Stimulated activated CD4-positive, alpha-beta T cell treated with anti-CD3 and anti-CD28 coated beads, Interleukin-1b, Interleukin-23, amount 100 ng/mL, for 4 hours (primary cell): ENCODE measurements at places on chromosomes 16 and 17.
A peak's percentile ranks its signal among the peaks of the same experiment; 100 is the strongest.

GRCh38 chr17:3873862-3874261, 19.0 kb downstream of the CAMKK1 start:
- DNase-seq: no peak

- DNase-seq: no peak
Observed at GRCh38 chr16:69083306-69083941, 22.0 kb upstream of the HAS3 start.

GRCh38 chr16:11587643-11588247, 1.0 kb upstream of the LITAF start:
- DNase-seq: no peak

DNA sequence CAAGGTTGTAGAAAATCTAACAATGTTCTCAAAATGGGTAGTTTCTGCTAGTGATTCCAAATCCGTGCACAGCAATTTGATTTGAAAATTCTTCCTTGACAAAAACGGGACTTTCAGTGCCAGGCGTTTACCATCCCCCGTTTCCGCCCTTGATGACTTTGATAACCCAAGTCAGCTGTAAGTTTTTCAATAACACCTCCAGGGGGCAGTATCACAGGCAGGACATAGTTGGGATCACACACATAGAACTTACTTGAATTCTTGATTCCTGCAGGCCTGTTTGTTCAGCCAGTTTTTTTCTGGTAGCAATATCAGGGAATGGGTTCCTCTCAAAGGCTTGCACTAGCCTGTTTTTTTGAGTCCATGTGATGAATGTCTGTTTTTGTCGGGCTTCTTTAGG, 5.6 kb downstream of the DUXB start:
- DNase-seq: no peak

DNA sequence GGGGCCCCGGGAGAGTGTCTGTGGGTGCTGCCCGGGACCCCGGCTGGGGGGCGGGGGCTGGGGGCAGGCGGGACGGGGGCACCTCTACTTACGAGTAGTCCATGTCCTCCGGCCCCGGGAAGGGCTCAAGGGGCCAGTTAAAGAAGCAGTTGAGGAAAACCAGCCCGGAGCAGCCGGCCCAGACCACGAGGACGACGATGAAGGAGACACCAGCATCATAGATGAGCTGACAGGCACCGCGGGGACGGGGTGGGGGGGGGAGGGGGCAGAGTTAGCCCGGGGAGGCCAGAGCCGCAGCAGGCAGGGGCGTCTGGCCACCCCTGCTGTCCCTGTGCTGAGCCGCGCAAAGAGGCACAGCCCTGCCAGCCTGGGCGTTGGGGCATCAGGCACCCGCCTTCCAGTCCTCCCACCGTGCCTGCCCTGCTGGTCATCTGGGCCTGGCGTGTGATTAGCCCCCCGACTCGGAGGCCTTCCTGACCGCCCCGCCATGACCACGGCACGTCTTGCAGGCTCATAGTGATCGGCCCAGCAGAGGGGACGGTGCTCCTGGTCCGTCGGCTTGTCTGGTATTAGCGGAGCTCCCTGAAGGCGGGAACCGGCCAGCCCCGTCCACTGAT, 29.0 kb upstream of the PITPNA start:
- DNase-seq: no peak

- peak; percentile 27 for DNase-seq
Observed at GRCh38 chr16:89615596-89616090, 2.2 kb downstream of the DPEP1 start.

GRCh38 chr16:57669476-57670162, 1.5 kb downstream of the ADGRG3 start:
- no peak for DNase-seq

DNA sequence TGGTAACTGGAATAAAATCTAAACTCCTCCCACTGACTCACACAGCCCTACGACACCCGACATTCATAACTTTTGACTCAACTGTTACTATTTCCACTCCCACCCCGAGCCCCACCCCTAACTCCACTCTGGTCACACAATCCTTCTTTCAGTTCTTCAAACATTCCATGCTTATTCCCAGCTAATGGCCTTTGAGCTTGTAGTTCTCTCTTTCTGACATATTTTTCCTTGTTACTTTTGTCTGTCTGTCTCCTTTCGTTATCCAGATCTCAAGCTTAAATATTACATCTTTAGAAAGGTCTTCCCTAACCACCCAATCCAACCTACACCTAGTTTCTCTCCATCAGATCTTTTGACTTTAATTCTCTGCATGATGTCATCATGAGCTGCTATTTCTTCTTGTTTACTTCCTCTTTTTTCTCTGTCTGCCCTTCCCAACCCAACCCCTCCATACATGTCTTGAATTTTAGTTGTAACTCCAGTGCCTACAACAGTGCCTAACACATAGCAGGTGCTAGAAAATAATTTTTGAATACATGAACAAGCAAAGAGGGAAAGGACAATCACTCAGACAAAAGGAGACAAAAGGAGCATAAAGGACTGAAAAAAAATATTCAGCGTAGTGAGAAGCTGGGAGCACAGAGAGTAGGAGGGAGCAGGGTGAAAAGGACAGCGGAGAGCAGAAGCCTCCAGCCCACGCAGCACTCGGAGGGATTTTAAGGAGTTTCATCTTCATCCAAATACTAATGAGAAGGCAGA, 65.2 kb upstream of the SMIM36 start:
- no peak for DNase-seq

GRCh38 chr17:22703786-22704441, 1011.6 kb downstream of the KCNJ18 start:
- DNase-seq: no peak

DNA sequence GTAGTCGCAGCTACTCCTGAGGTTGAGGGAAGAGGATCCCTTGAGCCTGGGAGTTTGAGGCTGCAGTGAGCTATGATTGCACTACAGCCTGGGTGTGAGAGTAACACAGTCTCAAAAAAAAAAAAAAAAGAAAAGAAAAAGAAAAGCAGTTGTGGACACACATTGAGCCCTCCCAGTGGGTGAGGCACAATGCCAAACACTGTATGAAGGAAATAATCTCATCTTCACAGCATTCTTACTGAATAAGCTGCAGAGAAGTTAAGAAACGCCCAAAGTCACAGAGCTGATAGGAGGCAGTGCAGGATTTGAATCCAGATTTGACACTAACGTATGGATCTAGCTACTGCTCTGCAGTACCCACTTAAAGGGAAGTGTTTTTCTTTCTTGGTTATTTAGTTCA, 5.9 kb upstream of the LYZL6 start:
- DNase-seq: no peak

GRCh38 chr17:27233059-27233458, 60.9 kb upstream of the WSB1 start:
- DNase-seq: no peak

- no peak for DNase-seq
Observed at GRCh38 chr16:68488554-68488953, 40.2 kb upstream of the SMPD3 start.

DNA sequence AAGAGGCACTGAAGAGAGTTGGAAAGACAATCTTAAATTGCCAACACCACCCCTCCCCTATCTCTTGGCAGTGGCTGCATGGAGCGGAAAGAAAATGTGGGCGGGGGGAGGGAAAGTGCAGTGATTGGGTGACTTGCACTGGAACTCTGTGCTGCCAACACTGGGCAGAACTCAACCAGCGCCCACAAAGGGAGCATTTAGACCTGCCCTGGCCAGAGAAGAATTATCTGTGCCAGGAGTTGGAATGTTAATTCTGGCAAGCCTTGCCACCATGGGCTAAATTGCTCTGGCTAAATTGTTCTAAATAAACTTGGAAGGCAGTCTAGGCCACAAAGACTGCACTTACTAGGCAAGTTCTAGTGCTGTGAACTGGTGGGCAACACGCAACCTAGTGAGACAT, 6.5 kb upstream of the CCL13 start:
- no peak for DNase-seq

DNA sequence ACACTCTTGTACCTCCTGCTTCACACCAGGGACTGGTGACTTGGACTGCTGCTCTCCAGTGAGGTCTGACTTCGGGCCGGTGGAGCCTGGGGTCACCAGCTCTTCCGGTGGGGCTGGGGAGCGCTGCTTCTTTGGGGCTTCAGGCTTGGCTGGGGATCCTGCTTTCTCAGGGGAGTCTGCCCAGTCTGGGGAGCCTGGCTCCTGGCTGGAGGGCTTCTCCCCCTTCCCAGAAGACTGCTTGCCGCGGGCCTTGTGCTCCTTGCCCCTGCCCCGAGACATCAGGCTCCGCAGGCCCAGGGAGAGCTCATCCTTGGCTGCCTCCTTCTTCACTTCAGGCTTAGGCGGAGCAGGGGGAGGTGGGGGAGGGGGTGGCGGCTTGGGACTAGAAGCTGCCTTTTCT, 52.4 kb downstream of the MYO18A start:
- no peak for DNase-seq

DNA sequence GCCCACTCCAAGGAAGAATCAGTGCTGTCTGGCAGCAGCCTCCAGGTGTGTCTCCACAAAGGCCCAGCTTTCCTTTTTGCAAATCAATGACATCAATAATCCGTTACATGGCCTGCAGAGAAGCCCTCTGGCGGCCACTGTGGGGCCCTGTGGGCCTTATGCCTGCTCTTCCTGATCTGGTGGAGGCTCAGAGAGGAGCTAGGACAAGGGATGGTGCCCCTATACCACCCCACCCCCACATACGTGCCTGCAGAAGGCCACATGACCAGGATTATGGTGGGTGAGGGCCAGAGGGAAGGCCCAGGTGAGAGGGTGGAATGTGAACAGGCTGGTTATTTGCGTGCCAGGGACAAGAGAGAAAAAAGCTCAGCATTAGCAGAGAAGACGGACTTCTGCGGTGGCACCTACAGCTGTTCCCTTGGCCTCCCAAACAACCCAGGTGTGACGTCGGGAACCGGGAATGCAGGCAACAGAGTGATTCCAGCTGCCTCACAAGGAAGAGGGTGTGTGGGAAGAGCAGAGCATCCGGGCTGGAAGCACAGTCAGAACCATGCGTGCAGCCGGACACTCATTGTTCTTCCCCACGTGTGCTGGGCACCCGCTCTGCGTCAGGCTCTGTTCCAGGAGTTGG, 22.5 kb downstream of the EIF4A3 start:
- DNase-seq: no peak

DNA sequence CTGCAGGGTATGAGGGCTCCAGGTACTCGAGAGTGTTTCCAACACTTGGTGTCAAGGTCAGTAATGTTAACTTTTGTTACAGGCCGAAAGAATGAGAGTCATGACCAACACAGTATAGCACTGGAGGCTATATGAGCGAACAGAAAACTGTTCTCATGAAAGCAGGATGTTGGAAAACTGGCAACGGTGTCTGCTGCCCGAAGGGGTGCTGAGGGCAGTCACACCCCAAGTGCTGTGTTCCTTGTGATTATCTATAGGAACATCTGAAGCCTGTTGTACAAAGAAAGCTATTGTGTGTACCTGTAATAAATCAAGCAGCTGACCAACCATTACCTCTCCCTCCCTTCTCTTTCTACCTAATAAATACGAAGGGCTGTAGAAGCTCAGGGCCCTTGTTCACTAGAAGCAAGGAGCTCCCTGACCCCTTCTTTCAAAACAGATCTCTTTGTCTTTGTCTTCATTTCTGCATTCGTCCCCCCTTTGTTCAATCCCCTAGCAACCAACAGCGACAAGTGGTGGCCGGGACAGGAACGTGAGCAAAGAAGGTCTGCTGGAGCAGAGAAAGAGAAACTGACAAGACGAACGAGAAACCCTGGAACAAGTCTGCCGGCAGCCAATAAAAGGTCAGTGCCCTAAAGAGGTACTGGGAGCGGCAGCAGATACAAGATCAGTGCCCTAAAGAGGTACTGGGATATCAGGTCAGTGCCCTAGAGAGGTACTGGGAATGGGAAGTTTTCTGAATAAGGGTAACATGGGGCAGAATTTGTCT, 7.6 kb downstream of the CD300LD start:
- DNase-seq: no peak

GRCh38 chr17:64357191-64357981, 33.3 kb downstream of the PECAM1 start:
- no peak for DNase-seq

- no peak for DNase-seq
Observed at GRCh38 chr16:57611706-57612105, 16.7 kb upstream of the ADGRG1 start.

DNA sequence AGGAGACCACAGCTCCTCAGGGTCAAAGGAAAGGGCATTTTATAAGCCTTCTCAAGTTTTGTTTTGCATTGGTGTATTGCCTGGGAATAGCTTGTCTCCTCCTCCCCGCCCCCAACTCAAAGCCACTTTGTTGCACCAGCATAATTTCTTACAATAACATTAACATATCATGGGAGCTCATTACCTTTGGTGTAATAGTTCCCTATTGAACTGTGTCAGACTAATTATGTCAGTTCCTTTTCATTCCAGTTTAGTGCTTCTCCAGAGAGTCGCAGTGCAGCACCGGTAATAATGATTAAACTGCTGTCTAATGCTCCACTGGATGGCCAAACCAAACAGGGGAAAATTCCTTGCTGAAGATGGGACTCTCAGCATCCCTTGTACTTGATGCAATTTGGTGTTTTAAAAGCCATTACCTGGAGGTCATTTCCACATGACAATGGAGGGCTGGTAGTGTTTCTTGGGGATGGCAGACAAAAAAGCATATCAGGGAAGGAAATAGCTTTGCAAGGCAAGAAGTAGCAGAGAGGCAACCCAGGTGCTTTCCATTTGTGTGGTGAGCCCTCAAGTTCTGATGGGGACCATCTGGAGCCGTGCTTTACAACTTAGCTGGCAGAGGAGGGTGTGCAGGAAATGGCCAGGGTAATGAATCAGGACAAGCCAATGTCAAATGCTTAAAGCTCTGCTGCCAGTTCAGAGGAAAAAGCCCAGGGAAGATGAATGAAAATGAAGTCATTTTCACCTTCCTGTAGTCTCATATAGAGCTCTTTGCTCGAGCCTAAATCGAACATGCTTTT, 91.5 kb upstream of the NLRP1 start:
- DNase-seq: no peak
